ENCODE measurements at places on chromosomes 3 and 15. TPM values are rescaled to one million over a fixed set of nuclear protein-coding genes. Genes with fewer than 3 reads are reported as not detected.

DNA sequence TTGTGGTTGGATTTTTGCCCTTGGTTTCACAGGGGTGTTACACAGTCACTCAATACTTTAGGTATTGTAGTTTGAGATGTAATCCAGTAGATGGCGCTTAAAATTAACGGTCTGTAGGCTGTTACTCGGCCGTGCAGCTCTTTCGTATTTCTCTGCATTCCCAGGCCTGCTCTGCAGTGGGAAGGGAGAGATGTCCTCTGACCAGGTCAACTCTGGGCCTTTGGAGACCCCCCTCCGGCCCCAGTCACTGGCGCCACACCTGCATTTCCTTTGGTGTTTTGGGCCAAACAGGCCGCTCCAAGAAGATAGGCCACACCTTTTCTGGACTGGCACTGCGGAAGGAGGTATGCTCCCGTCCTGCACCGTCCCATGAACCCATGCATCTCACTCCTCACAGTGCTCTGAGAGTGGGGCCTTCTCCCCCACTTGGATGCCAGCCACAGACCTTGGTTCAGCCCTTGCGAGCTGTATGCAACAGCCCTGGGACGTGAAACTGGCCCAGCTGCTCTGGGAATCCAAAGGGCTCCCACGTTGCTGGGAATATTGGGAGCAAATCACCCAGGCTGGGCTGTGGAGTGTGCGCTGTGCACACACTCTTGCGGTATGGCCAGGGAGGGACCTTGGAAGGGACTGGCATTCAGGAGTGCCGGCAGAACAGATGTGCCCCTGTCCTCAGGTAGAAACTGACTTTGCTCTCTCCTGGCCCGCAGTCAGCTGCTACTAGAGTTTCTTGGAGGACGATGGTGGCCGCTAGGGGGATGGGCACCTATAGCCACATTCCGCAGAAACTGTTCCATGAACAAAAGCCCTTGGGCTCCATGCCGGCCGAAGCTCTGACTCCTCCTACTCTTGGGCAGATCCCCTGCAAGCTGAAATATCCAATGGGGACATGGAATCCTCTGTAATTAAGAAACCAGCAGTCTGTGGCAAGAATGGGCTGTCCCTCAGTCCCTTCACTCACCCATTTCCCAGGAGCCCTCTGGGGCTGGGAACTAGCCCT is 410.5 kb upstream of the CADM2 start:
- no peaks in the 10 kb centered on the region for H3K27me3 ChIP-seq
- H3K4me3 ChIP-seq: peak overlapping the region; percentile 44
- peaks cover 3% of the 10 kb centered on the region for H3K4me1 ChIP-seq
- H3K36me3 ChIP-seq: no peaks in the 10 kb centered on the region
- no peak overlapping the region for H3K27ac ChIP-seq
- no peak for DNase-seq

DNA sequence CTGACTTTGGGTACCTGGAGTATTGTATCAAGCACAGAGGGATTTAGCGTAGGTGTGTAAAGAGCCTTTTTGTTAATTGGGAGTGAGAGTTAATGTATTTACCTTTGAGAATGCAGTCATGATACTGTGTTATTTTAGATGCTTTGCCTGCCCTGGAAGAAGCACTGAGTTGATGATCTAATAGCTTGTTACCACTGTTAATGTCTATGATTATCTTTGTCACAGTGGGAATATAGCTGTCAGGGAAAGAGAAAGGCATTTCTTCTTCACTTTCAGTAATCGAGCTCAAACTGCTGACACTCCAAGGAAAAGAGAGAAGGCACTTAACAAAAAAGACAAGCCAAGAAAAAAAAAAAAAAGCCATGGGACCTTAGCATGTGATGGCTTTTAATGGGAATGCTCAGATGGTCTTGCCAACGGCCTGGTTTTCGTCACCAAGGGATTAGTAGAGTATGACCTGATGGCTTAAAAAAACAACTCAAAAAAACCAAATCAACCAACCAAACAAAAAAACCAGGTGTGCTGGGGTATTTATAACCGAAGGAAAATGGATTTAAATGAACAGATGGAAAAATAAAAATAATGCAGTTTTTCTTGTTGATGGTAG is 387.4 kb downstream of the PTPRG start:
- peaks cover 82% of the 10 kb centered on the region for H3K4me1 ChIP-seq
- no peak overlapping the region for H3K27ac ChIP-seq
- no peaks in the 10 kb centered on the region for H3K36me3 ChIP-seq
- H3K4me3 ChIP-seq: no peak overlapping the region
- no peaks in the 10 kb centered on the region for H3K27me3 ChIP-seq

GRCh38 chr3:121739902-121740301 is 9.6 kb downstream of the GOLGB1 start:
- no peak for DNase-seq
- peaks cover 47% of the 10 kb centered on the region for H3K4me1 ChIP-seq
- no peak overlapping the region for H3K4me3 ChIP-seq

GRCh38 chr3:138219255-138219654 is 32.2 kb downstream of the ARMC8 start:
- H3K4me3 ChIP-seq: no peak overlapping the region
- H3K4me1 ChIP-seq: peaks cover 34% of the 10 kb centered on the region
- H3K27me3 ChIP-seq: no peaks in the 10 kb centered on the region
- no peak for DNase-seq
- peaks cover 12% of the 10 kb centered on the region for H3K36me3 ChIP-seq

Gene CKMT1B
- not detected for total RNA-seq

- H3K27me3 ChIP-seq: no peaks in the 10 kb centered on the region
- peaks cover 52% of the 10 kb centered on the region for H3K4me1 ChIP-seq
- no peak for DNase-seq
- H3K36me3 ChIP-seq: no peaks in the 10 kb centered on the region
- peak overlapping the region; percentile 79 for H3K27ac ChIP-seq
Measured at GRCh38 chr15:83112956-83113299, 5.5 kb downstream of the TM6SF1 start.

- H3K27me3 ChIP-seq: peaks cover 29% of the 10 kb centered on the region
- H3K4me3 ChIP-seq: no peak overlapping the region
- no peak overlapping the region for H3K27ac ChIP-seq
- no peak for DNase-seq
Measured at GRCh38 chr3:58639001-58639400, 27.6 kb downstream of the FAM3D start.

Gene FAM219B
- 108 TPM for total RNA-seq

Gene PPP1R14D
- total RNA-seq: not detected

DNA sequence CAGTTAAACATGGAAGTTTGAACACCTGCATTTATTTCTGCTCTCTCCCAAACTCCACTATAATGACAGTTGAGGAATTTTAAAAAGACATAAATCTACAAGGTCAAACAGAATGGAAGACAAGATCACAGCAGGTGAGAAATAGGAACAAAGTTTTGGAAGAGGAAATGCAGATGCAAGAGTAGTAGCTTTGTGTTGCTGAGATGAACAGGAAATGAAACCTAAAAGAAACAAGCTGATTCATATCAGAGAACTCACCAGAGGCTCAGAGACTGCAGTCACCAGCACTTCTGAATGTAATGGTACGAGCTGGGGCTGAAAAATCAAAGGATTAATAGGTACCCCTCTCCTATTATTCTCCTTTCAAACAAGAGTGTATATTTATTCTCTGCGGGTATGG is 459.9 kb downstream of the RAP2B start:
- H3K27me3 ChIP-seq: no peaks in the 10 kb centered on the region
- H3K4me1 ChIP-seq: peaks cover 8% of the 10 kb centered on the region
- H3K36me3 ChIP-seq: no peaks in the 10 kb centered on the region
- no peak overlapping the region for H3K4me3 ChIP-seq

GRCh38 chr3:47283193-47283537 is 421 bp downstream of the KLHL18 start:
- peak overlapping the region; percentile 83 for H3K4me3 ChIP-seq
- H3K27me3 ChIP-seq: no peaks in the 10 kb centered on the region
- peaks cover 16% of the 10 kb centered on the region for H3K36me3 ChIP-seq
- no peak for DNase-seq

- H3K27ac ChIP-seq: peak overlapping the region; percentile 87
- peak overlapping the region; percentile 41 for H3K4me3 ChIP-seq
- peaks cover 13% of the 10 kb centered on the region for H3K36me3 ChIP-seq
- peaks cover 97% of the 10 kb centered on the region for H3K4me1 ChIP-seq
- peaks cover 5% of the 10 kb centered on the region for H3K27me3 ChIP-seq
- DNase-seq: peak; percentile 83
Measured at GRCh38 chr3:123328851-123329635, 119.8 kb downstream of the ADCY5 start.

GRCh38 chr3:110933821-110934426 is 137.7 kb upstream of the NECTIN3 start:
- no peaks in the 10 kb centered on the region for H3K36me3 ChIP-seq
- no peaks in the 10 kb centered on the region for H3K4me1 ChIP-seq
- H3K27ac ChIP-seq: no peak overlapping the region
- H3K27me3 ChIP-seq: no peaks in the 10 kb centered on the region

Gene SKOR1
- 0.22 TPM for total RNA-seq

DNA sequence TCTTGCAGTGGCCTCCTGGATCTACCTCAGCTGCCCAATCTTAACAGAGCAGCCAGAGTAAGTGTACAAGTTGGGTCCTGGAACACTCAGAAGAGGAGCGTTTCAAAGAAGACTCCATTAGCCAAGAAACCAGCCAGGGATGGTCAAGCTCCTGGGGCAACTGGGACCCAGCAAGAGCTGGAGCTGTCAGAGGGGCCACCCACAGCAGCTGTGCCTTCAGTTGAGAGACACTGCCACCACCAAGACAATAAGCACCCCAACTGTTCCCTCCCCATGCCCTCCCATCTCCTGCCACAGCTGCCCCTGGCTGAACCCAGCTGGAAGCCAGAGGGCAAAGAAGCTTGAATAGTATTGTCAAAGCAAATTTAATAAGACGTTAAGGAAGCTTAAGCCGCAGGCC is 110.6 kb upstream of the TLE3 start:
- H3K36me3 ChIP-seq: no peaks in the 10 kb centered on the region
- peaks cover 16% of the 10 kb centered on the region for H3K4me1 ChIP-seq
- no peak overlapping the region for H3K27ac ChIP-seq

Gene CHST13
- total RNA-seq: 0.11 TPM

Gene ZDHHC23
- total RNA-seq: 2.7 TPM

- H3K4me1 ChIP-seq: no peaks in the 10 kb centered on the region
- DNase-seq: no peak
- no peaks in the 10 kb centered on the region for H3K27me3 ChIP-seq
- H3K4me3 ChIP-seq: no peak overlapping the region
- H3K36me3 ChIP-seq: no peaks in the 10 kb centered on the region
Measured at GRCh38 chr3:84265768-84266167, 693.0 kb upstream of the CADM2 start.

DNA sequence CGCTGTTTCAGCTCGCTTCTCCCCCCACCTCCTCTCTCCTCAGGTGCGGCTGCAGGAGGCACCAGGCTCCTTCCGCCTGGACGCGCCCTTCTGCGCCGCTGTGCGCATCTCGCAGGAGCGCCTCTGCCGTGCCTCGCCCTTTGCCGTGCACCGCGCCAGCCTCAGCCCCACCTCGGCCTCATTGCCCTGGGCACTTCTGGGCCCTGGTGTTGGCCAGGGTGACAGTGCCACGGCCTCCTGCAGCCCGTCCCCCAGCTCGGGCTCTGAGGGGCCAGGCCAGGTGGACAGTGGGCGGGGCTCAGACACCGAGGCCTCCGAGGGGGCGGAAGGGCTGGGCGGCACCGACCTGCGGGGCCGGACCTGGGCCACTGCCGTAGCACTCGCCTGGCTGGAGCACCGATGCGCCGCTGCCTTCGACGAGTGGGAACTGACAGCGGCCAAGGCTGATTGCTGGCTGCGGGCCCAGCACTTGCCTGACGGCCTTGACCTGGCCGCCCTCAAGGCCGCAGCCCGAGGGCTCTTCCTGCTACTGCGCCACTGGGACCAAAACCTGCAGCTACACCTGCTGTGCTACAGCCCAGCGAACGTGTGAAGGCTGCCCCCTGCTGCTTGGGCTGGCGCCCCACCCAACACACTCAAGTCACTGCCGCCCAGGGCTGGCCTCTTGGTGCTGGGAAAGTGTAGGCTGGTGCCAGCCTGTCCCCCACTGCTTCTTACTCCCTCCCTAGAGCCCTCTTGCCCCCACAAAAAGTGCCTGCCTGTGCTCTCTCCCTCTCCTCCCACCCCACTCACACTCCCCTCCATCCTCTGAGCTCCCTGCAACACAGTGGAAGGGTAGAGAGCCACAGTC is 7.1 kb downstream of the ALG3 start:
- peak; percentile 45 for DNase-seq
- no peak overlapping the region for H3K27ac ChIP-seq
- peaks cover 8% of the 10 kb centered on the region for H3K4me1 ChIP-seq
- H3K27me3 ChIP-seq: peaks cover 16% of the 10 kb centered on the region
- peaks cover 37% of the 10 kb centered on the region for H3K36me3 ChIP-seq
